ENCODE measurements at places on chromosomes 13 and 19. TPM values are rescaled to one million over a fixed set of nuclear protein-coding genes. Genes with fewer than 3 reads are reported as not detected.

DNA sequence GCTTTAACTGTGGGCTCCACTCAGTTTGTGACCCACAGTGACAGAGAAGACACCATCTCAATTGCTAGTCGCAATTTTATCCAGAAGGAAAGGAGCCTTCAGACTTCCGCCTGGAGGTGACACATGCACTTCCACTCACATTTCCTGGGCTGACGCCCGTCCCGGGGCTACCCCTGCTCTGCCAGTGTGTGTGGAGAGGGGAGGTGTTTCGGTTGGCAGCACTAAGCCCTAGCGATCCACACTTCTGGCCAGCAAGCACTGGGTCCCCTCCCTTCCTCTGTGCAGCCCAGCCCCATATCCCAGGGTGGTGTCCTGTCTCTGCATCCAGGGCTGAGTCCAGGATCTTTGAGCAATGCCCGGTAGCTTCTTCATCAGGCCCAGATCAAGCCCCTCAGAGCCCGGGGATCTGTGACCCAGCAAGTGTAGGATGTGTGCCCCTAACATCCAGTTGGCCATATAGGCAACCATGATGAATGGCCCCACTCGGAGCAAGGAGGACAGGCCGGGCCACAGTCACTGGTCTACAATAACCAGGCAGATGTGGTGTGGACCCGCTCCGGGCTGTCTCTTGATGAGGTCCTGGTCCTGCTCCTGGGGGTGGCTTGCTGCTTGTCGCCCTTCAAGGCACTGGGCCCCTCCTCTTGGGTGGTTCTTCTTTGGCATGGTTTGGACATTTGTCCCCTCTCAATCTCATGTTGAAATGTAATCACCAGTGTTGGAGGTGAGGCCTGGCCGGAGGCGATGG lies 141.9 kb upstream of the SPACA7 start:
- DNase-seq = no peak

GRCh38 chr19:18759995-18760426 lies 31.1 kb downstream of the COMP start:
- DNase-seq = no peak

GRCh38 chr19:49727217-49728030 lies 35.7 kb downstream of the TSKS start:
- DNase-seq = peak; percentile 49

DNA sequence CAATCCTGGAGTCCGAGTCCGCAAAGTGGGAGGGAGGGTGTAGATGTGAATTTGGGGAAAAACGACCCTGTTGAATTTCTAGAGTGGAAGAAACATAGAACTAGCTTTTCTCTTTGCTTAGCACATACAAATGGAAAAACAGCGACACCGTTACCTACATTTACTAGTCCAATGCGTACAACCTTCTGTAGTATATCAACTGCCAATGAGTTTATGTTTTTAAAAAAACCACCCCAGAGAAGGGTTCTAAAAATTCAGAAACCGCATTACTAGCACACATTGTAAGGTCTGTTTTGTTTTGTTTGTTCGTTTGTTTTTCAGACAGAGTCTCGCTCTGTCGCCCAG lies 332 bp upstream of the SUPT20H start:
- no peak for DNase-seq

GRCh38 chr19:16367261-16367683 lies 42.6 kb downstream of the KLF2 start:
- DNase-seq = no peak

GRCh38 chr19:31681121-31681520 lies 331.9 kb upstream of the TSHZ3 start:
- DNase-seq = no peak

- no peak for DNase-seq
These were observed 49.1 kb downstream of the MZT1 start for GRCh38 chr13:72678312-72678711.

DNA sequence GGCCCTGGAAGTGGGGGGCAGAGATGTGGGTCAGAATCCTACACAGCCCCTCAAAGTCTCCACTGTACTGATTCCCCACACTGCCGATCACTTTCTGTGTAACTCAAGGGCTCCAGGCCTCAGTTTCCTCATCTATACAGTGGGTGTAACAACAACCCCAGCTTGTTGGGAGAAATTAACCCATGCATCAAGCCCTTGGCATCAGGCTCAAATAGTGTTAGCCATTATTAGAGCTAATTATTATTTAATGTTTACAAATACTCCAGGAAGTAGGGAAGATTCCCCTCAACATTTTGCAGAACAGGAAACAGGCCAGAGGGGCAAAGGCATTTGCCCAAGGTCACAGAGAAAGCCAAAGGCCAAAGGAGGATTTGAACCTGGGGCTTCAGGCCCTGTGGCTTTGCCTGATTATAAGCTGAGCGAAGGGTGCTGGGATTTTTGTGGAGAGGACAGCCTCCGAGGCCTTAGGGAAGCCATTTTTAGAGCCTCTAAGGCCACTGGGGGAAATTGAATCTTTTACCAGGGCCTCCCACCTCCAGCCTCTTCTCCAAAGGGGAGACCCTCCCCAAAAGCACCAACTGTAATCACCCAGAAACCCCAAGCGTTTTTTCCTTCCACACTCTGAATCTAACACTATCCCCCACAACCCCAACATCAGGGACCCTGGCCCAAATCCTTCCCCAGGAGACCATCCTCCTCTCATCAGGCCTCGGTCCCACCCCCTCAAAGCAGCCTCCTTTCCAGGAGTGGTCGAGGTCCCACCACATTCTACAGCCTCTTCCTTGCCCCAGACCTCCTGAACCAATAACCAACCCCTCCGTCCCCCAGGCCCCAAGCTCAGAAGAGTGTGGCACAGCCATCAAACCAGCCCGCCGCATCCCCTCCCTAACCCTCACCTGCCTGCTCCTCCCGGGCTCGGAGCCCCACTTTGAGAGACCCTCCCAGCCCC lies 1.1 kb downstream of the FKBP8 start:
- no peak for DNase-seq

CPB2 gene
- not detected for polyA plus RNA-seq

IGFL2 gene
- not detected for polyA plus RNA-seq

CEACAM8 gene
- not detected for polyA plus RNA-seq

SLITRK6 gene
- polyA plus RNA-seq = 1.0 TPM

FCER2 gene
- polyA plus RNA-seq = 0.13 TPM

CALR3 gene
- polyA plus RNA-seq = not detected

GAMT gene
- polyA plus RNA-seq = 30.8 TPM

MYPOP gene
- polyA plus RNA-seq = 8.9 TPM

Measured in heart right ventricle (tissue), 16 donors.